ENCODE measurements at places on chromosomes 2 and 18.

- DNase-seq: no peak
These were observed 5.6 kb downstream of the PAX8 start for GRCh38 chr2:113273027-113273551.

DNA sequence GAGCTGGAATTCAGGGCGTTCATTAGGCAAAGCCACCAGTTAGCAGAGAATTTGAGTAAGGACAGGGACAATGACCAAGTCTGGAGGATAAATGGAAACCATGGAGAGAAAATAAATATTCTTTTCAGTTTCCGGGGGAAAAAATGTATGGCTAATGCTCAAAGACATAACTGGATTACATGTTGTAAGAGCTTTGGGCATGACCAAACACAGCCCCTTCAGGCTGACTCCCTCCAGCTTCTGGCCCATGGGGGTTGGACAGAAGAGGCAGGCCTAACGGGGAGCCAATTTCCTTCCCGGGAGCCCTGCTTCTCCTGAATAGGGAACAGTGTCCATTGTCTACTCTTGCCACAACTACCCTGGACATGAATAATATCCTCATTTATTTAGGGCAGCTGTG is 39.5 kb upstream of the FOXI3 start:
- DNase-seq: no peak

DNA sequence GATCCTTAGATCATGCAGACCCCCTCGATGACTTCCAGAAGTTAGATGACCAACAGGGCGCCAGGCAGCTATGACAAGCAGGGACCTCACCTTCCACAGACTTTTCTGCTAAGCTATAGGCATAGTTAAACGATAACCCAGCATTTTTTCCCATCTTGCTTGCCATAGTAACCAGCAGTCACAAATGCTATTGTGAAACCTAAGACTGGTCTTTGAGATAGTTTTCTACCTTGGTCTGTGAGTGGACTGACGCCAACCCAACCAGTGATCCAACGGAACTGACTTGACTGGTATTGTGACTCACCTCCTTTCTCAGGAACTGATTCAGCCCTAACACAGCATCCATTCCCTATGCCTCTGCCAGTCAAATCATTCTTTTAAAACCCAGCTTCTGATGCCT is 361.2 kb downstream of the LRRTM4 start:
- no peak for DNase-seq

GRCh38 chr18:46755315-46756024 is 1.4 kb downstream of the ST8SIA5 start:
- no peak for DNase-seq

GRCh38 chr2:146003337-146003736 is 1483.4 kb upstream of the ZEB2 start:
- no peak for DNase-seq

DNA sequence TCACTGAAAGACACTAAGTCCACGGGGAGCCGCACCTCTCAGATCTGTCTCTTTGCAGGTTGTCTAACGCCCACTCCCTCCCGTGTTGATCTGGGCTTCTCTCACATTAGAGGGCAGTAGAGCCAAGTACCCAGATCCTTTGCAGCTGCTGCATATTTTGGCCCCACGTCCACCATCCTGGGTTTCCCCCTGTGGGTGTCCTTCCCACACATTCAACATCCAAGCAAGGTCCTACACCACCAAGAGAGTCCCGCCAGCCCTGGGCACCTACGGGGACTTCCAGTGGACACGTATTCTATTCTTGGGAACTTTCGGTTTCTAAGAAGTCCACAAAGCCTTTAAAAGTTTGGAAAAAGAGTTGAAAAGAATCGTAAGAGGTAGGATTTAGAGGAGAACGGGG is 116.6 kb downstream of the ATL2 start:
- no peak for DNase-seq

- no peak for DNase-seq
These were observed 117.1 kb upstream of the MGAT5 start for GRCh38 chr2:134136731-134137130.

- no peak for DNase-seq
These were observed 12.8 kb downstream of the IL18RAP start for GRCh38 chr2:102435741-102436140.

GRCh38 chr2:2182551-2183071 is 148.5 kb downstream of the MYT1L start:
- no peak for DNase-seq
